Fibroblast of lung (primary cell): ENCODE measurements at places on chromosomes 3 and 15.

GRCh38 chr15:77633134-77633912 lies 611 bp upstream of the LINGO1 start:
- H3K27me3 ChIP-seq = peaks cover 45% of the 10 kb centered on the region
- peak; percentile 71 for DNase-seq
- H3K4me1 ChIP-seq = no peaks in the 10 kb centered on the region
- H3K36me3 ChIP-seq = no peaks in the 10 kb centered on the region
- no peak overlapping the region for H3K4me3 ChIP-seq

GRCh38 chr3:61357902-61358301 lies 106.7 kb upstream of the FHIT start:
- H3K27ac ChIP-seq = no peak overlapping the region
- H3K27me3 ChIP-seq = no peaks in the 10 kb centered on the region
- no peaks in the 10 kb centered on the region for H3K36me3 ChIP-seq
- no peak for DNase-seq
- no peak overlapping the region for H3K4me3 ChIP-seq

- H3K4me1 ChIP-seq = no peaks in the 10 kb centered on the region
- no peak overlapping the region for H3K27ac ChIP-seq
- no peak overlapping the region for H3K4me3 ChIP-seq
- no peaks in the 10 kb centered on the region for H3K27me3 ChIP-seq
- no peaks in the 10 kb centered on the region for H3K36me3 ChIP-seq
Measured at GRCh38 chr3:2872884-2873283, 237.3 kb downstream of the IL5RA start.

DNA sequence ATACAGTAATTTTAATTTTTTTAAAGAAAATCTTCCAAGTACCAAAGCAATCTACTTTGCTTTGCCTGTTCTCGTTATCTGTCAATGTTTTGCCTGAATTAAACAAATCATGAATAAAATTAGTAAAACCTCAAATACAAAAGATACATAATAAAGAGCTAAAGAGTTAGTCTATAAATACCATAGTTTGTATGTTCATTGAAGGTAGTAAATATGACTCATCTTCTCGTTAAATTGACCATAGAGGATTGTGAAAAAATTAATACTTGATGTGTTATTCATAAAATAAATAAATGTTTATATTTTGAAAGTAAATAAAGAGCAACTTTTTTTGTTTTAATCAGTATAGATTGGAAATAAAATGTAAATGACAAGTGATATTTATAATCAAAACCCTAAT lies 246.5 kb upstream of the PLSCR5 start:
- H3K27me3 ChIP-seq = no peaks in the 10 kb centered on the region
- no peak for DNase-seq
- H3K27ac ChIP-seq = no peak overlapping the region
- no peaks in the 10 kb centered on the region for H3K36me3 ChIP-seq
- no peak overlapping the region for H3K4me3 ChIP-seq

DNA sequence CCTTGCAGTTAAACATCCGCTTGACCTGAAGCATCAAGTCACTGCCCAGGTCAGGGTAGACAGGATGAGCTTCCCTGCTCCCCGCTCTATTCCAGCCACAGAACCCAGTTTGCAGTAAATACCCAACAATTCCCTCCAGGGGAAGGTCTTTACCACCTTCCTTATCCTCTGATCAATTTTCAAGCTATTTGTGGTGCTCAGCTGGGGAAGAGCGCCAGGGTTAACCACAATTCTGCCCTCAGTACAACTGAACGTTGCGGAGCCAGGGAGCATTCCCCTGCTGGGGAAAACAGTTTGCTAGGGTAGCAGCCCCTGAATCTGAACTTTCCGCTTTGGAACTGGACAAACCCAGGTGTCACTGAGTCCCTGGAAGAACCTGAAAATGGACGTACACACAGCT lies 28.5 kb downstream of the RBPMS2 start:
- H3K27ac ChIP-seq = no peak overlapping the region
- H3K36me3 ChIP-seq = no peaks in the 10 kb centered on the region
- H3K4me1 ChIP-seq = no peaks in the 10 kb centered on the region
- no peaks in the 10 kb centered on the region for H3K27me3 ChIP-seq

DNA sequence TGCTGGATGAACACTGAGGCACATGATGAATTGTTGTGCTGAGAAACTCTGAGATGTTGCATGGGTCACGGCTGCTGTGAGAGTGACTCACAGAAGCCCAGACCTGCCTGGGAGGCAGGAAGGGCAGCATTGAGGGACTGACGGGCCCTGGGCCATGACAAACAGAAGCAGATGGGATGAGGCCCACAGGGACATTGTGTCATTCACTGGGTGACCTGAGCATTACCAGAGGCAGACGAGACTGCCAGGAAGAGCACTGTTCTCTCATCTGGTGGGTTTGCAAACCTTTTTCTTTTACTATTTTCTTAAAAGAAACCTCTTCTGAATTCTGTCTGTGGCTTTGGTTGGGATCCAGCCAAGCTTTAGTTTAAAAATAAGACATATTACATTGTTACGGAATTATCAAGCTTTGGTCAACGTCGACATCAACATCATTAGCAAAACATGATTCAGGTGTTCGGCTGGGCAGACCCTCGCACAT lies 67.8 kb downstream of the BDH1 start:
- H3K4me1 ChIP-seq = peaks cover 7% of the 10 kb centered on the region
- no peak overlapping the region for H3K27ac ChIP-seq
- DNase-seq = peak; percentile 99
- peaks cover 7% of the 10 kb centered on the region for H3K27me3 ChIP-seq
- no peak overlapping the region for H3K4me3 ChIP-seq
- H3K36me3 ChIP-seq = no peaks in the 10 kb centered on the region

DNA sequence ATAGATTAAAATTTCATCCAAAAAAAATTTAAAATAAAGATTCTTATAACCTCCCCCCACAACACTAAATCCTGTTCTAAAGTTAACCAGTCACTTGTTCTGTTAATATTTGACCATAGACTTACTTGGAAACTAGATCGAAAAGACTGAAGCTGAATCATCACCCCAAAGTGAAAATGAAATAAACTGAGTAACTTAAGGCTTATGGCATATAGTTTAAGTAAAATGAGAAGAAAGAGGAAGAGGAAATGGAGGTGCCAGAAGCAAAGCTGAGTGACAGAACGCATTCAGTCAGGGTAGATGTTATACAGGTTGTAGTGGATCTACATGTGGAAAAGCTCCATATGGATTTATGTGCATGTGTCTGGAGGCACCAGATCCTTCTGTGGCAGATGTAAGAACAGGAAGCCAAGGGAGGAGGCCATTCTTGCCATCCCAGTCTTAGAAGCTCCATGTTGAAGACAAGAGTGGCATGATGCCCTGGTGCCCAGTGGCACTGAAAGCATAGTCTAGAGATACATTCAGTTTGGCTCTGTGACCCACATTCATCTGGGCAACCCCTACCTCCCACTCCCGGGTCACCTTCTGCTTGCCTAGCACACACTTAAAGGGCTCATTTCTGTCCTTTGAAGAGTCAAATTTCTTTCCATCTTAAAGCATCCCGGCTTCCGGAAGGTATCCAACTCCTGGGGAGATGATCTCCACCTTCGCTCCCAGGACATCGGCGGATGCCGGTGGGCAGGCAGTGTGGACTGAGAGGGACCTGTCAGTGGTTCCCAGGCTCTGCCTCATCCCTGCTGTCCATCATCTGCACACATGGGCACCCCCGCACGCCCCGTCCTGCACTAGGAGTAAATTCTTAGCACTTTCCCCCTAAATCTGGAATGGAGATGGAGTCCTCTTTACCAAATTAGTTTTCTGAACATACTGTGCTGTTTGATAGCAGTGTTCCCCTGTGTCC lies 90.8 kb downstream of the NEO1 start:
- H3K27me3 ChIP-seq = no peaks in the 10 kb centered on the region
- H3K27ac ChIP-seq = no peak overlapping the region
- no peak overlapping the region for H3K4me3 ChIP-seq
- no peaks in the 10 kb centered on the region for H3K36me3 ChIP-seq

GRCh38 chr3:115469649-115470048 lies 153.7 kb upstream of the GAP43 start:
- peak; percentile 8 for DNase-seq
- no peak overlapping the region for H3K4me3 ChIP-seq
- no peak overlapping the region for H3K27ac ChIP-seq
- H3K27me3 ChIP-seq = no peaks in the 10 kb centered on the region
- no peaks in the 10 kb centered on the region for H3K36me3 ChIP-seq

- no peaks in the 10 kb centered on the region for H3K36me3 ChIP-seq
- no peaks in the 10 kb centered on the region for H3K4me1 ChIP-seq
- no peaks in the 10 kb centered on the region for H3K27me3 ChIP-seq
- H3K27ac ChIP-seq = no peak overlapping the region
- no peak for DNase-seq
Measured at GRCh38 chr3:164371681-164372080, 706.6 kb downstream of the SI start.

- peak; percentile 81 for DNase-seq
- H3K36me3 ChIP-seq = peaks cover 2% of the 10 kb centered on the region
- peaks cover 9% of the 10 kb centered on the region for H3K4me1 ChIP-seq
- no peak overlapping the region for H3K27ac ChIP-seq
- H3K4me3 ChIP-seq = no peak overlapping the region
- H3K27me3 ChIP-seq = no peaks in the 10 kb centered on the region
Measured at GRCh38 chr3:43726521-43726920, 35.8 kb downstream of the ABHD5 start.

GRCh38 chr15:98375513-98376340 lies 272.6 kb upstream of the IGF1R start:
- no peak overlapping the region for H3K4me3 ChIP-seq
- no peak for DNase-seq
- no peaks in the 10 kb centered on the region for H3K4me1 ChIP-seq

DNA sequence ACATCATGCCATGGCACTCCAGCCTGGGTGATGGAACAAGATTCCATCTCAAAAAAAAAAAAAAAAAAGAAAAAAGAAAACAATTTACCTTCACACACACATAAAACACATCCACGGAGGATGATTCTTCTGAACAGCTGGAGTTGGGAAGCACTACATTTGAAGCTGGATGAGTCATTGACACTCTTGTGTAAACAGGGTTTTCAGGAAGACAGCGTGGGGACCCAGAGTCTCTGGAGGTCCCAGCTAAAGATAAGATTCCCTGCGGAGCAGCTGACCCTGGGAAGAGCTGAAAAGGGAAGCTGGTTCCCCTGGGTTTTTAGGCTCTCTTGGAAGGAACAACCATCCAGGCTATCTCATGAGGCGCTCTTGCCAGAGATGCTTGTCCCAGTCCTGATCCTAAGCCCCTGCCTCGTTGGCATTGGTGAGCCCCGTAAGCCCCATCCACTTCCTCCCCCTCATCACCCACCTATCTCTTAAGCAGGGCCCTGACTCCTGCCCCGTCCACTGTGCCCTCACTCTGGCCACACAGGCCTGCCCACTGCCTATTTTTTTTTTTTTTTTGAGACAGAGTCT lies 32.0 kb upstream of the FURIN start:
- H3K4me1 ChIP-seq = peaks cover 2% of the 10 kb centered on the region
- no peaks in the 10 kb centered on the region for H3K36me3 ChIP-seq
- no peaks in the 10 kb centered on the region for H3K27me3 ChIP-seq
- no peak overlapping the region for H3K27ac ChIP-seq
- DNase-seq = peak; percentile 81
- no peak overlapping the region for H3K4me3 ChIP-seq

DNA sequence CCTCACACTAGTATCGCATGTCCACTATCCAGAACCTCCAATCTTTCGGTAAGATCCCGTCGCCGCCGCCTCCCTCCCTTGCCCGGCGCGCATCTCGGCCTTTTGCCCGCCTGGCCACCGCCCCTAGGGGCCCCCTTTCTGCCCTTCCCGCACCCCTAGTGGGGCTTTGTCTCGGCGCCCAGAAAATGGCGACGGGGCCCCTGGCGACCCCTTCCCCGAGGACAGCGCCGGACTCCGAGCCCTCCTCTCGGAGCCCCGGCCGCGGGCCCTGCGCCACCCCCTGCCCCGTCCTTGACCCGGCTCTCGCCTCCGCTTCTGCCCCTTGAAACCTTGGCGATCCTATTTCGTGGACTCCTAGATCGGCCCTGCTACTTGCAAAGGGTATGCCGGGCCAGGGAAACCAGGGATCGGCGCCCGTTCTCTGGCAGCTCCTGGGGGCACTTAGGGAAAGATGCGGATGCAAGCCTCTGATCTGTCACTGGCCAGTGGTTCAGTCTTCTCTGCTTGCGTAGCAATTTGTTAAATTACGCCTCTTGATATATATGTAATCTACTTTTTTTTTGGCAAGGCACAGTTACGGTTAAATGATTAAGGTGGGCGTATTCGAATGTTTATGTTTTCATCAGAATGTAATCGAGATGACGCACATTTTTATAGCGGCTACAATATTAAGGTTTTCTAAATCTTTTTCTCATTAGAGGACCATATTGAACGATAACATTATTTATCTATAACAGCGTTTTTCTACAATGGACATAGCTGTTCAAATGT lies 603 bp downstream of the EIF1B start:
- no peaks in the 10 kb centered on the region for H3K27me3 ChIP-seq
- H3K4me1 ChIP-seq = peaks cover 2% of the 10 kb centered on the region
- H3K36me3 ChIP-seq = no peaks in the 10 kb centered on the region
- peak overlapping the region; percentile 93 for H3K27ac ChIP-seq
- peak overlapping the region; percentile 93 for H3K4me3 ChIP-seq

DNA sequence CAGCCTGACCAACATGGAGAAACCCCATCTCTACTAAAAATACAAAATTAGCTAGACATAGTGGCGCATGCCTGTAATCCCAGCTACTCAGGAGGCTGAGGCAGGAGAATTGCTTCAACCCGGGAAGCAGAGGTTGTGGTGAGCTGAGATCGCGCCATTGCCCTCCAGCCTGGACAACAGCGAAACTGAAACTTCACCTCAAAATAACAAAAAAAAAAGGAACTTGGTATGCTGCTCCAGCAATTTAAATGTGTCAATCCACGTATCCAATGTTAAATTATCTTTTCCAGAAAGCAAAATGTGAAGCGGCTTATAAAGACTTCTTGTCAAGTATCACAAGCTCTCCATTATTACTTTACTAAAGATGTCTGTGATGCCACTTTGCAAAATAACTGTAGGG lies 9.9 kb upstream of the ARIH1 start:
- no peaks in the 10 kb centered on the region for H3K36me3 ChIP-seq
- no peak for DNase-seq
- no peaks in the 10 kb centered on the region for H3K27me3 ChIP-seq

GRCh38 chr3:168977716-168978374 lies 685.7 kb downstream of the MECOM start:
- no peak overlapping the region for H3K4me3 ChIP-seq
- no peaks in the 10 kb centered on the region for H3K4me1 ChIP-seq
- DNase-seq = peak; percentile 88
- H3K27me3 ChIP-seq = no peaks in the 10 kb centered on the region

DNA sequence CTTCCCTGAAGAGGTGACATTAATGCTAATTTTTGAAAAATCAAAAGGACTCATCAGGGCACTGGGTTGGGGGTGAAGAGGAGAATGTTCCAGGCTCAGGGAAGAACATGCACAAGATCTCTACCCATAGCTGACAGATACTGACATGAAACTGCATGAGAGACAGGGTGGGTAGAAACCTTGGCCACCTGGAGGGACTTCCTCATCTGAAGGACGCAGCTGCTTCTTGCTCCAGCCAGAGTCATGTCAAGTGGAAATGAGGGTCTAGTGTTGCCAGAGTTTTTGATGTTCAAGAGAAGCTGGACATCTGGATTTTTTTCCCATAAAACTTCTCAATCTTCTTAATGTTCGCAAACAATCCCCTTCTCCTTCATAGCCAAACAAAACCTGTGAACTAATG lies 29.7 kb downstream of the AMOTL2 start:
- H3K4me3 ChIP-seq = no peak overlapping the region
- no peaks in the 10 kb centered on the region for H3K27me3 ChIP-seq
- peaks cover 9% of the 10 kb centered on the region for H3K4me1 ChIP-seq
- no peaks in the 10 kb centered on the region for H3K36me3 ChIP-seq
- no peak for DNase-seq

GRCh38 chr15:53837263-53837662 lies 77.8 kb upstream of the WDR72 start:
- DNase-seq = no peak
- H3K4me3 ChIP-seq = no peak overlapping the region
- no peaks in the 10 kb centered on the region for H3K4me1 ChIP-seq
- no peaks in the 10 kb centered on the region for H3K27me3 ChIP-seq
